Stimulated activated CD8-positive, alpha-beta memory T cell treated with anti-CD3 and anti-CD28 coated beads, Interleukin-15, amount 100 ng/mL, for 4 hours (primary cell): ENCODE measurements at places on chromosomes 4 and X.

DNA sequence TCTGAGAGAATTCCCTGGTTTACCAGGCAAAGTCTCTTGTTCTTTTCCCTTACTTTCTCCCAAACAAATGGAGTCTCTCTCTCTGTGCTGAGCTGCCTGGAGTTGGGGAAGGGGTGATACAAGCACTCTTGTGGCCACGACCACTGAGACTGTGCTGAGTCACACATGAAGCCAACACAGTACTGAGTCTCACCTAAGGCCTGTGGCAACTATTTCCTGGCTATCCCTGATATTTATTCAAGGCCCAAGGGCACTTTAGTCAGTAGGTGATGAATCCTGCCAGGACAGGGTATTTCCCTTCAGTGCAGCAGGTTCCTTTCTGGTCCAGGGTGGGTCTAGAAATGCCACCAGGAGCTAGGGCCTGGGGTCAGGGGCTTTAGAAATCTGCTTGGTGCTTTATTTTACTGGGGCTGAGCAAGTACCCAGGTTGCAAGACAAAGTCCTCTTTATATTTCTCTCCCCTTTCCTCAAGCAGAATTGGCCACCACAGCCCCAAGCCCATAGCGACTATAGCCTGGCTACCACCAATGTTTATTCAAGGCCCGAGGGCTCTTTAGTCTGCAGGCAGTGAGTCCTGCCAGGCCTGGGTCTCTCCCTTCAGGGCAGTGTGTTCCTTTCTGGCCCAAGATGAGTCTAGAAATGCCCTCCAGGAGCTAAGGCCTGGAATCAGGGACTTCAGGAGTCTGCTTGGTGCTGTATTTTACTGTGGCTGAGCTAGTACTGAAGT is 10.5 kb downstream of the ARL13A start:
- no peak for DNase-seq

DNA sequence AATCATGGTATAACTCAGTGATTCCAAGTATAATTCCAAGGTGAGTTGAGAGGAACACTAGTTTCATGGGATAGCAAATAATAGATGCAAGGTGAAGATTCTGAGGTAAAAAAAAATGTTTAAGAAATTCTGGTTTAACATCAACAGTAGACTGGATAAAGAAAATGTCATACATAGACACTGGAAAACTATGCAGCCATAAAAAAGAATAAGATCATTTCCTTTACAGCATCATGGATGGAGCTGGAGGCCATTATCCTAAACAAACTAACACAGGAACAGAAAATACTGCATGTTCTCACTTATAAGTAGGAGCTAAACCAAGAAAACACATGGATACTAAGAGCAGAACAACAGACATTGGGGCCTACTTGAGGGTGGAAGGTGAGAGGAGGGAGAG is 54.6 kb upstream of the LEF1 start:
- DNase-seq: no peak

DNA sequence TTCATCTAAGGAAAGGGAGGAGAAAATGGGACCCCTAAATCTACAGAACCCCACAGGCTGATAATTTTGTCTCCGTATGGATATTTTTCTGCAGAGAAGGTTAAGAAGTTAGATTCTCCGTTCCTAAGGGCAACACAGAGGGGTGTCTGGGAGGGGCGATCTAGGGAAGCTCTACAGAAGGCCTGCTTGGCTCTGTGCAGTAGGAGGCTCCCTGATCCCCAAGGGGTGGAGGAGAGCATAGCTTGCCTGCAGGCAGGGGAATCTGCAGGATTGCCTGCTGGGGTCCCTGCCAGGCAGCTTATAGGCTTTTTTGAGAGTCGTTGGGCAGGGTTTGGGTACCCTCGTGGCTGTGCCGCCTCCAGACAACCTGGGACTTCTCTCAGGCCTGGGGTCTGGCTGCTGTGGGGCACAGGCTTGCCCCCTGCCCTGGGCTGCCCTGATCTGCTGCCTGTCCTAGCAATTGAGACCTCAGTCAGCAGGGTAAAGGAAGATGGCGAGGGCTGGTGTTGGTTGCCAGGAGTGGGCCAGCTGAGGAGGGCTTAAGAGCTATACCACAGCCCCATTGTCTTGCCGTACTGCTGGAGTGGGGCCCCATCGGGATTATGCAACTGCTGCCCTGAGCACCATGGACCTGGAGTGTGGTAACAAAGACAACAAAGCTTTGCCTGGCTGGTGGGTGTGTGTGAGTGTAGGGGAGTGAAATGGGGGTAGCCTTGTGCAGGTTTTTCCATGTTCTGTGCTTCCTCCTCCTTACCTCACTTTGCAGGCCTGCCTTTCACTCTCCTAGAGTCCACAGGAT is 74.1 kb downstream of the EFNB1 start:
- no peak for DNase-seq

GRCh38 chr4:35038845-35039244 is 1205.5 kb downstream of the ARAP2 start:
- no peak for DNase-seq

DNA sequence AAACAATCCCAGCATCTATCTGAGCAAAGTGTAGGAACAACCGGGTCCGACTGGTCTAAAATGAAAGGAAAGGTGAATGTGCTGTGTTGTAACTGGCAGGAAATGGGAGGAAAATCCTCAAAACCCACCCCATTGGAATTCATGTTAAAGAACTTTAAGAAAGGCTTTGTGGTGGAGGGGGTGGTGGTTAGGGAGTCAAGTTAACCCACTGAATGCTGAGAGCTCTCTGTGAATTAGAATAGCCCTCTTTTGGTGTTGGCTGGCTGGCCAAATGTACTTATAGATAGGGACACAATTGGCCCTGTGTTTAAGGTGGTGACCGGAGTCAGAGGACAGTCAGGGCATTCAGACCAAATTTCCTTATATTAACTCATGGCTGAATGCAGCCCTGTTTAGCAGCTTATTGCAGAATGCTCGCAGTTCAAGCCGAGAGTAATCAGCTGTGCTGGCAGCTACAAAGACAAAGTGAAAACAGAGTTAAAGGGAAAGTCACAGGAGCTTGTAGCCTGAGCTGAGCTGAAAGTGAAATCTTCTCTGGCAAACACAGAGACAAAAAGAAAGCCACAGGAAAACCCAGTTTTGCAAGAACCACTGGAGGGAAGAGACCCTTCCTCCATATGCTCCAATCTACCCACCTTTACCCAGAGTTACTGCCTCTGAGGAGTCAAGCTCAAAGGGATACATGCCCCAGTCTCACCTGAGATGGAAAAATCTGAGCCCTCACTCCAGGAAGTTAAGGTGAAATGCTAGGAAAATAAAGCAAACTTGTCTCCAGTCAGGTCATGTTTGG is 38.5 kb upstream of the UGT2B7 start:
- no peak for DNase-seq

- DNase-seq: no peak
Observed at GRCh38 chr4:94534401-94535312, 82.9 kb downstream of the PDLIM5 start.

GRCh38 chrX:9913146-9913433 is 54.1 kb upstream of the CLDN34 start:
- no peak for DNase-seq

- no peak for DNase-seq
Observed at GRCh38 chr4:140154572-140154891, 548 bp upstream of the MAML3 start.

GRCh38 chrX:80602036-80602860 is 182.0 kb downstream of the TENT5D start:
- no peak for DNase-seq

- no peak for DNase-seq
Observed at GRCh38 chr4:5894266-5894665, 1.4 kb upstream of the CRMP1 start.

- DNase-seq: no peak
Observed at GRCh38 chr4:42101446-42101975, 50.9 kb downstream of the BEND4 start.

GRCh38 chr4:107826421-107826980 is 1.8 kb downstream of the SGMS2 start:
- DNase-seq: no peak

DNA sequence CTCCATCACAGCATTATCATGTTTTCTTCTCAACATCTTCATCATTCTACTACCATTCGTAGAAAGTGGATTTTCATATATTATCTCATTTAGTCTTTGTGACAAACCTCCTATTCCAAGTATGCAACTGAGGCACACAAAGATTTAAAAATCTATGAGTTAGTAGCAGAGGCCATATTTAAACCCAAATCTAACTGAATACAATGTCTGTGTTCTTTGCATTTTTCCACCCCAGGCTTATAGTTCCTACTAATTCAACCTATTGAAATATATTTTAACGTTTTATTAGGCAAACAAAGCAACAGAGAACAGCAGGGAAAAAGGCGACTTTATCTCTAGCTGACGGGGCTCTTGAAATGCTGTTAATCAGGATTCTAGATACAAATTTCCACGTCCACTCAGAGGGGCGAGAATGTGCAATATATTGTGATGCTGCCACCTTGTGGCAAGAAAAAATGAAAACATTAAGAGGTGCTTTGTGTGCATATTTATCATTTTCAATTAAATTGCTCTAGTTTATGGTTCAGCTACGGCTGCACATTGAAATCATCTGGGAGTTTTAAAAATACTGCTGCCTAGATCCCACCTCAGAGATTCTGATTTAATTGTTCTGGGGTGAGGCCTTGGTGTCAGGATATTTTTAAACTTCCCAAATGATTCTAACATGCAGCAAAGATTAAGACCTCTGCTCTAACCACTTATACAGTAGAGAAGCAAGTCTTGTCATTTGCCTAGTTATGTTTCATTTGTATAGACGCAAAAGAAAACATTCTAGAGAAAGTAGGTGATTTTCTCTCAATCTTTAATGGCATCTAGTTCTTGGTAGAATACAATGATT is 315.9 kb downstream of the MAPK10 start:
- no peak for DNase-seq

DNA sequence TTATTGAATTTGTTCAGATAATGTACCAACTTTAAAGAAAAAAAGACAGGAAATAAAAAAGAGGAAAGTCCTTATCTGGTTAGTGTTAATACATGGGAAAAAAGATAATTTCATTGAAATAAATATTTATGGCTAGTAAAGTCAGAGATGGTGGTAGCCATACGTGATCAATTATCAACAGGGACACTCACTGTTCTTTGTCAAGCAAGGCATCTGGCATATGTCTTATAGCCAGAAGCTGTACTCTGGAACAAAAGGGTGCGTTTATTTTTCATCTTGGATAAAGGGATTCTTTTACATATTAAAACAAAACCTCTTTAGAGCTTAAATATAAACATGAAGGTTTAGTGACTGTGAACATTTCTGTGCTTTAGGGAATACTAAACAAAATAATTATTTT is 26.7 kb downstream of the HDX start:
- no peak for DNase-seq

DNA sequence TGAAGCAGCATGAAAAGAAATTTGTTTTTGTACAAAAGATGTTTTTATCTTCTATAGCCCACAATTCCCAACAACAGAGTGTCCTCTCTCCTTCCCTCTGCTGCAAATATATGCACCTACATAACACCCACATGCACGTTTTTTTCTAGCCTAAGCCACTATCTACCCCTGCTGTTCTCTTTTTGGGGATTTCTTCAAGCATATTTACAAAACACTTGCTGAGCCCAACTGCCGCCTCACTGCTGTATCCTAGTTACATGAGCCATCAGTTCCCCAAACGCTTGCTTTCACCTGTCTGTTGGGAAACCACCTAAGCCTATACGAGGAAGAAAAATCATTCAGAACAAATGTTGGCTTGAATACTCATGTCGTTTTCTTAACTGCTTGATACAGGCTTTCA is 127.2 kb downstream of the CHRNA9 start:
- DNase-seq: no peak

- DNase-seq: no peak
Observed at GRCh38 chr4:112214390-112215264, 17.0 kb upstream of the AP1AR start.

DNA sequence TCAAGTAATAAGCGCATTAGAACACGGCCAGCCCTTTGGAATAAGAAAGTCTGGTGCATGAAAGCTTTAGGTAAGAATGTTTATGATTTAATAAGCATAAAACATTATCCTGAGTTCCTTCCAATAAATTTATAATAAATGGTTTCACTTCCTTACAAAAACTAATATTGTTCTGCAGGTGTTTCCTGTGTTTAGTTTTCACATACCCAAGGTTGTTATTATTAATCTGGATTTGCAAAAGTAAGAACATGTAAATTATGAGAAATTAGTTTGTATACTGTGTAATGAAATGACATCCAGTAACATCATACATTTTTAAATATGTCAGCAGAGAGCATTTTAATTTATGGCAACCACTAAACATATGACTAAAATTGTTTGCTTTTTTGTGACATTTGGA is 72.1 kb downstream of the BANK1 start:
- no peak for DNase-seq

- no peak for DNase-seq
Observed at GRCh38 chr4:55561889-55562288, 15.2 kb upstream of the CLOCK start.

DNA sequence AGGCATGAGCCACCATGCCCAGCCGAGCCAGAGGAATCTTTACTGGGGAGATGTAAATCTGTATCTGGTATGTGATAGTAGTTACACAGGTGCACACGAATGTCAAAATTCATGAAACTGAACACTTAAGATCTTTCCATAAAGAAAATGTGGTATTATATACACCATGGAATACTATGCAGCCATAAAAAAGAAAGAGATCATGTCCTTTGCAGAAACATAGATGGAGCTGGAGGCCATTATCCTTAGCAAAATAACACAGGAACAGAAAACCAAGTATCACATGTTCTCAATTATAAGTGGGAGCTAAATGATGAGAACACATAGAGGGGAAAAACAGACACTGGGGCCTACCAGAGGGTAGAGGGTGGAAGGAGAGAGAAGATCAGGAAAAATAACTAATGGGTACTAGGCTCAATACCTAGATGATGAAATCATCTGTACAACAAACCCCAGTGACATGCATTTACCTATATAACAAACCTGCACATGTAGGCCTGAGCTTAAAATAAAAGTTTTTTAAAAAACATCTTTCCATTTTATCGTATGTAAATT is 7.8 kb downstream of the TMEM156 start:
- no peak for DNase-seq

- no peak for DNase-seq
Observed at GRCh38 chr4:94575652-94576051, 123.9 kb downstream of the PDLIM5 start.

DNA sequence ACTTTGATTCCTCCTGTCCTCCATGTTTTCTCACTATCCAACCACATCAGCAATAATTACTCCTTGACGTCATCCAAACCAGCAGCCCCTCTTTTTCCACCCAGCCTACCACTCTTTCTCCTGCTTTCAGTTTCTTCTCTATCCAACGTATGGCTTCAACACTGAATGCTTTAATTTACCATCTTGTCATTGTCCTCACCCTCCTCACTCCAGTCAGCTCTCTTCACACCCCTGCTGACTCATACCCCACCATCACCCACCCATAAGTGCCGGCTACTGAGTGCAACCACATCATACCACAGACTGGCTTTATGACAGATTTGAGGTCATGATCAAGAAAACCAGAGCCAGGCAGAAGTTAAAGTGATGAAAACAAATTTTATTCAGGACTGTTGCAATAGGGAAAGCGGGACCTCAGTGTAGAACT is 9.8 kb upstream of the ANXA5 start:
- DNase-seq: no peak

- no peak for DNase-seq
Observed at GRCh38 chr4:98786866-98787265, 128.5 kb upstream of the TSPAN5 start.
